Muscle of leg (tissue), 16 donors: ENCODE measurements at places on chromosomes 2 and 18.

GRCh38 chr2:66440708-66441497, 6.0 kb downstream of the MEIS1 start:
- DNase-seq, result peak; percentile 73

- no peak for DNase-seq
These were observed 164.4 kb upstream of the VRK2 start for GRCh38 chr2:57881998-57882888.

DNA sequence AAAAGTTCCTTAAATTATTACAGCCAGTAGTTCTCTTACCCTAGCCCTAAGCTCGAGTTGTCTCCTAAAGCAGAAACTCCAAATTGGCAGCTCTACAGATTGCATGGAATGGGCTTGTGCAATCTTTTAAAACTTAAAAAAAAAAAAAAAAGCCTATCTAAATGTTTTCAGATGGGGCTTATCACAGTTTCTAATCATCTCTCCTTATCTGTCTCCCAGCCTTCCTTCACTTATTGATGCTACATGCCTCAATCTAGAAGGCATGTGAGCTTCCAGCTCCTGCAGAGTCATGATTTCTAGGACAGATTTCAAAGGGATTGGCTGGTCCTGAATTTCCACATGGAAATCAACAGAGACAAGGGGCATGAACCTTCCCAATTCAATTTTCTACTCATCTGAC, 33.1 kb upstream of the PELI1 start:
- peak; percentile 54 for DNase-seq

DNA sequence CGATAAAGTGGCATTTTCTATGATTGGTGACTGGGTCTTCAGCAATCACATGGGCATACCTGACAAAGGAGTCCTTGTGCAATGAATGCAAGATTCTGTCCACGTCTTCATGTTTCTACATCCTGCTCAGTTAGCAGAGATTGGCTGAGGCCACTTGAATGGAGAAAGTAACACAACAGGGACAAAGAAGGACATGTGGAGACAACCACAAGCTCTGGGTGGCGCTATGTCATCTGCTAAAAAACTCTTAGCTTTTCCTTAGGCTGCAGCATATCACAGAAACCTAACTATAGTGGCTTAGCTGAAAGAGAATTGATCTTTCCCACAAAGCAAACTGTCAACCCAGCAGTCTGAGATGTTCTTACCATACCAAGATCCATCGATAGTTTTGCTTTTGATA, 1109.7 kb downstream of the SOCS6 start:
- peak; percentile 3 for DNase-seq

DNA sequence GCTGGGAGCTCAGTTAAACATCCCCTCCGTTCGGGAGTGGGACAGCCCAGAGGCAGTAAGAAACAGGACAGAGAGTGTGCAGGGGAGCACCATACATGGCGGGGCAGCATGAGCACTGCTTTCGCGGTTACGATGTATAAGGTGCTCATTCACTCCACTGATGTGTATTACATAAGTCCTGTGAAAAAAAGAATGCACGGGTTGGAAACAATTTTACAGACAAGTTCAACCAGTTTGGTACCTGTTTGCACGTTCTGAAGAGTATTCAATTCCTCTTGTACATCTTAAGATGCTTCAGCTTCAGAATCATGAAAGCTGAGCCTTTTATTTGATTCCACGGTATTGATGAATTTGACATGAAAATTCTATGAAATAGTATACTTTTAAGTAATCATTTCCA, 97.8 kb upstream of the NETO1 start:
- DNase-seq, result no peak

DNA sequence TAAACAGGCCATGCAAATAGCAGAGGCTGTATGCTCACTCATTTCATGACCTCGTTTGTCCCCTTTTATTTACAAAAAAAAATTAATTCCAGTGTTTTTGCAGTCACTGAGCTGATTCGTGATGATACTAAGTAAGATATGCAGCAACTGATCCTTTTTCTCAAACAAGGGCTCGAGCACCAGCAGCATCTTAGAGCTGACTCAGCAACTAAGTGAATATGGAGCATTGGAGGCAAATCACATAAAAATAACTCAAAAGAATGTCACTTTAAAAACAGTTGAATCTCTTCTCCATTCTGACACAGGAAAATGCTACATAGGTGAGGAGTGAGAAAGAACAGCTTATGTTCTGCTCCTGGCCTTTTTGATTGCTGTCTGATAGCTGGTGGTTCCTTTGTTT, 152.8 kb downstream of the ABCA12 start:
- no peak for DNase-seq
